ENCODE measurements at places on chromosomes 12 and 14.
A peak's percentile ranks its signal among the peaks of the same experiment; 100 is the strongest.

DNA sequence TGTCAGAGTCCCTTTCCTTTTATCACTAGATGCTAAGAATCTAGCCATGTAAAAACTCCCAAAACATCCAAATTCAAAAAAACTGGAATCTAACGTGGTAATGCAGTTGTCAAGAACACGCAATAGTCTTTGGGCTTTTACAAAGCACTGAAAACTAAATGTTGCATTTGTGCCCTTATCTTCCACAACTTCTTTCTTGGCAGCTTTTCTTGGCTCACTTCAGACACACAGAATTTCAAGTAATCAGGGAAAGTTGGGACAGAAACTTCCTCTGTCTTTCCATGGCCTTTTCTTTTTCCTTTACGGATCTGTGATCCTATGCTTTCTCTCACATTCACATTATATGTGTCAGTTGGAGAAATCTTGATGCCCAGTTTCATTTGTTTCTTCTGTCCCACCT, 136.0 kb downstream of the CRADD start:
- DNase-seq = no peak

DNA sequence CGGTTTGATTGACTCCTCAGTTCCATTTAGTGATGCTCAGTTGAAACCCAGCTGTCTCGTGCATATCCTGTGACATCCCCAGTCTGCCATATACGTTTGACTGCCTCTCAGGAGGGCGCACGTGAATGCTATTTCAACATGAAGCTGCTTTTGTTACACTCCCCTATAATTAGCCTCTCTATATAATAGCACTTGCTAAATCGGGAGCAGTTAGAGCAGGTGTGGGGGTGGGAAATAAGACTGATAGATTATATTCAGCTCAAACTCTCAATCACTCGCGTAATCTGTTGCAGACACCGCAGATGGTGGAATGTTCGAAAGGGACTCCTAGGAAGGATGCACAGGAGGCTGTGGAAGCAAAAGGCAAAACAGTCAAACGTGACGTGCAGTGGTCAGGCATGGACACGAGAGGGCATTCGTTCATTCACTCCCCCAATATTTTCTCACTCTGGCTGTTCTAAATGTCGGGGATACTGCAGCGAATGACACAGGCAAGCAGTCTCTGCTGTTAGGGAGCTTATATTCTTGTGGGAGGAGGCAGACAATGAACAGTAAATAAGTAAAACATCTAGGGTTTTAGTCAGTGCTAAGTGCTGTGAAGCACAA, 29.8 kb downstream of the KCNA1 start:
- DNase-seq = no peak

GRCh38 chr12:53103860-53104305, 597 bp downstream of the SOAT2 start:
- no peak for DNase-seq

DNA sequence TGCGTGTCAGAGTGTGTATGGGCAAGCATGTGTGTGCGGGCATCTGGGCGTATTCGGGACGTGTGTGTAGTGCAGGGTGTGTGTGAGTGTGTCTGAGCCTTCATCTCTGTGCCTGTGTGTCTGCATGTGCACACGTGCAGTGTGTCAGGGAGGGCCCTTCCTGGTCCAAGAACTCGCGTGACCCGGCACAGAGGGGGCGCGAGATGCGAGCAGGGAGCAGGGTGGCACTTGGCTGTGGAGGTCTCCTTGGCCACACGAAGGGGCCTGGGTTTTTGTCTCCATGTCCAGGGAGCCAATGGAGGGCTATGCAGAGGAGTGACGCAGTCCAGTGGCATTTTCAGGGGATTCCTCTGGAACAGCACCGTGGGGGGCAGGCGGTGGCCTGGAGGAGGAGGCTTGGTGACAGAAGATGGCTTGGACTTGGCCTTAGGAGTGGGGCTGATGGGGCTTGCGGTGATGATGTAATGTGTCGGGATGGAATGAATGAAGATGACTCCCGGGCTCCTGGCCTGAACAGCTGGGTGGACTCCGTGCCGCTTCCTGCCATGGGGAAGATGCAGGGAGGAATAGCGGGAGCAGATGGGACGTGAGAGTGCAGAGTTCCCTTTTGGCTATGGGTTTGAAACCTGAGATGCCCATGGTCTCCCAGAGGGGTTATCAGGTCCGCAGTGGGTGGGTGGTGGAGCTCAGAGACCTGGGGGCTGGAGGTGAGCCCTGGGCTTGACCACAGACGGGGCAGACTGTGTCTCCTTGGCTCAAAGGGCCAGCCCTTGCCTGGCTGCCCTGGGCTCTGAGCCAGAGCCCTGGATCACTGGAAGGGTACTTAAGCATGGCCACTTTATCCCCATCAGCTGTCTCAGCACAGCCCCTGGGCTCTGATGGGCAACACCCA, 208.3 kb downstream of the PHETA1 start:
- DNase-seq = no peak

DNA sequence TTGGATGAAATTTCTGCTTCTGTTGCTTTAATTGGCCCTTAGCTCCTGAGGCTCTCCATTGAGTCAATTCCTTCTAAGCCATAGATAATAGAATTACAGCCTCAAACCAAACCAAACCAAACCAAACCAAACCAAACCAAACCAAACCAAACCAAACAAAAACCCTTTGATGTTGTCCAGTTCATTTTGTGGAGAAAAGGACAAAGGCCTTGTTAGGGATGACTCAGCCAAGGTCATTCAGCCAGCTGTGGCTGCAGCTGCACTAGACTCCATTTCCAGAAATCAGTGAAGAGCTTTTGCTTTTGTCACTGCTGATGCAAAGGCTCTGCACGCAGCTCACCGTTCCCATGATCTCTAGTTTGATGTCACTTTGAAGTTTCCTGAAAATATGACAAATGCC, 82.2 kb upstream of the RMST start:
- no peak for DNase-seq

- DNase-seq = no peak
Observed at GRCh38 chr14:103064978-103065377, 7.6 kb upstream of the CDC42BPB start.

GRCh38 chr14:69700575-69700974, 66.4 kb upstream of the SRSF5 start:
- DNase-seq = no peak

- no peak for DNase-seq
Observed at GRCh38 chr12:94762943-94763342, 112.6 kb upstream of the TMCC3 start.

DNA sequence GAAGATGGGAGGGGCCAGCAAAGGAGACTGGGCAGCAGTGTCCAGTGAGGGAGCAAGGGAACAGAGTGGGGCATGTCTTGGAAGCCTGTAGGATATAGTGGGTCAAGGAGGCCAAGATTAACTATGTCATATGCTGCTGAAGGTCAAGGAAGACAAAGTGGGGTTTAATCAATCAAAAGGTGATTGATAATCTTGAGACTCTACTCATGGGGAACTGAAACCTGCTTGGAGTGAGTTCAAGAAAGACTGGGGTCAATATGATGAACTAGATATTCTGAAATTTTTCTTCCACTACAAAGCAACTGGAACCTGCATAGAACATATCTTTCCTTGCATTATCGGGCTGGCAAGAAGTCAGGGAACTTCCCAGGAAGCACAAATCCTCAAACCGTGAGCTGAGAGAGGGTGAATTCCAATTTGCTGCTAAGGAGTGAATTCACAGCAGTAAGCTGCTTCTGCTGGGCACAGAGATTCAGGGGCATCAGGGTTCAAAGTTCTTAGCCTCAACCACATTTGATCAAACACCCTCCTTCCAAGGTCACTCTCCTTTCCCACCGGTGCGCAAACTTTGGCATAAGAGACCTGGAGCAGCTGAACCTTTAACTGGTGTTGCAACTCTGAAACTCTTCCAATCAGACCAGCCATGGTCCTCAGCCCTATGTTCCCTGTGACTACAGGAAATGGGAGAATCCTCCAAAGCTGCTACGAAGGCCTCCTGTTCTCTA, 40.3 kb upstream of the DCD start:
- no peak for DNase-seq

DNA sequence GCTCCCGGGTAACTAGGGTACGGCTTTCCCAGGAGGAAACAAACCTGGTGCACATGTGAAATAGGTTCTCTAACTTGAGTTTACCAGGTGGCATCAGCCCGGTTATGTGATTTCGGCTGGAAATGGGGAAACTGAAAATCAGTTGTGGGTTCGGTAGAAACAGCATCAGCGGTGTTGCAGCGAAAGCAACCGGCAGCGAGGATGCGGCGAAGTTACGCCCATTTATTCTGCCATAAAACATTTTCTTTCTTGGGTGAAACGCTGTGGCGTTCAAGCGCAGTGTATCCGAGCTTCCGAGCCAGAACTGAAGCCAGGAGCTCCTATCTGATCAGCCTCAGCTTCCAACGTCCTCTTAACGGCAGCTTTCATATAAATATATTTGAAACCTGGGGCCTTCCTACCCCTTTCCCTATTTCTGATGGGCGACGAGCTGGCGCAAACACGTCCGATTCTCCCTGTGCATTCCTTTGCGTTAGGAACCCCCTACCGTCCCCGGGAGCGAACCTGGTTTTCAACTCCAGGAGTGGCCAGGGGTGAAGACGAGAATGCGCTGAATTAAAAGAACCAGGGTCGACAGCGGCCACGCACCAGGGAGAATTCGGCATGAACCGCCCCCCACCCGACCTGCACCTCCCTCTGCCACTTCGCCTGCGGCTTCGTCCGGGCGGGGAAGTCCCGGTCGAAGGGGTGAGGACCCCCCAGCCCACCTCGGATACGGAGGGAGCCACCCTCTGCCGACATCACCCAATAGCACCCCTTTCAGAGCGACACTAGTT, 1.6 kb downstream of the DPF3 start:
- DNase-seq = no peak

DNA sequence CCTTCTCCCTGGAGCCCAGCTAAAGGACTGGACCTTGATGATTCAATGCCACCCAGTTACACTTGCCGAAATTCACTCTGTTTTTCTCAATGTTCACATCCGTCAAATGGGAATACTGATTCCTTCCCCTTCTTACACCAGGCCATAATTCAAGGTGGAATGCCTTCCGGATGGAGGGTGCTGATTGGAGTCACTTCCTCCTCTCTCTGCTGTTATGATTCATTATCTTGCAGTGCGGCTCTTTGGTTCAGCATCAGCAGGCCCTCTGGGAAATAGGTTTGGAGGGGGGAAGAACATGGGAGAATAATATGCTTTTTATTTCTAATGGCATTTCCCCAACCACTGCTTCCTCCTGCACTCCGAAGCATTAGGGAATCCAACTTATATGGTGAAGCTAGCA, 390.6 kb upstream of the TBX3 start:
- DNase-seq = no peak

- DNase-seq = no peak
Observed at GRCh38 chr12:128951448-128951847, 98.2 kb downstream of the GLT1D1 start.

- no peak for DNase-seq
Observed at GRCh38 chr12:77947746-77948145, 117.1 kb downstream of the NAV3 start.

DNA sequence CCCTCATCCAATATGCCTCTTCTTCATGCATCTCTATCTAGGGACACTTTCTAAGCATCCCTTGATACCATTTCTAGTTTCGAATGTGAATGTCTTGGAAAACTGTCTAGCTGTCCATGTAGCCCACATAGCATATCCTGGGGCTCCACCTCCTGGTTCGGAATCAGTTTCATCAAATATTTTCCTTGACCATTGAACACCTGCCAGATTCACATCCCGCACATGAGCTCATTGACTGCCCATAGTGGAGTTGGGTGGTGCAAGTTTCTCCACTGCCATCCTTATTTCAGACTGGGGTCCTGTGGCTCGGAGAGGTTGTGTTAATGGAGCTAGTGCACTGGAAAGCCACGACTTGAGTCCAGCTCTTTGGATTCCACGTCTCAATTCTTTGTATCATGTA, 58.6 kb upstream of the TMEM263 start:
- DNase-seq = no peak

- no peak for DNase-seq
Observed at GRCh38 chr12:86903159-86903558, 647.0 kb upstream of the MGAT4C start.

DNA sequence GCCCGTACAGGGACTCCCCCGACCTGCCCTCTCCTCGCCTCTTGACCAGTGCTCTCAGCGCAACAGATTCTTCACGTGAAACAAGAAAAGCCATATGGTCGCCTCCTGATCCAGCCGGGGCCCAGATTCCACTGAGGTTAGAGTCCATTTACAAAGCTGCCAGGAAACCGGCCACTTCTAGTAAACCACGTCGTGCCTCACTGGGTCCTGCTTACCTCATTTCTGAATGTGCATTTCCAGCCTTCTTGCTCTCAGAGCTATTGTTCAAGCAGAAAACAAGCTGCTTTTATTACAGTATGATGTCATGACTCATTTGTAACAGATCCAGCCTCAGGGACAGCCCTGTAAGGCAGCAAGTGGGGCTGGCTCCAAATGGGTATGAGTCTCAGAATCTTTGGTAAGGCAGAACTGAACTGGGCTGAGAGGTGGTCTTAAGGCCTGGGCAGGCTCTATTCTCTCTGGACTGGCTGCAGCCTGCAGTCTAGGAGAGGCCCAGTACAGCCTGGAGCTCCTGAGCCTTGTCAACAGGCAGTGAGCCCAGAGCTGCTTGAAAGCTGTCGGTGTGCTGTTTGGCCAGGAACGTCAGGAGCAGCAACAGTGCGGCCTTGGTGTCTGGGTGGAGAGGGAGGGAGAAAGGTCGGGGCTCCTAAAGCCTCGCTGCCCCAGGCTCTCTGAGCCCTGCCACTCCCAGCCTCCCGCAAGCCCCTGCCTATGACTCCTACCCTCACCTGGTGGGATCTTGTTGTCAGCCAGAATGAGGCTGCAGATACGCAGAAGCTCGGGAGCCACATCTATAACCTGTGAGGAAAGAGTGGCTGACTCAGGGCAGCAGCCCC, 8.3 kb downstream of the REC8 start:
- no peak for DNase-seq

DNA sequence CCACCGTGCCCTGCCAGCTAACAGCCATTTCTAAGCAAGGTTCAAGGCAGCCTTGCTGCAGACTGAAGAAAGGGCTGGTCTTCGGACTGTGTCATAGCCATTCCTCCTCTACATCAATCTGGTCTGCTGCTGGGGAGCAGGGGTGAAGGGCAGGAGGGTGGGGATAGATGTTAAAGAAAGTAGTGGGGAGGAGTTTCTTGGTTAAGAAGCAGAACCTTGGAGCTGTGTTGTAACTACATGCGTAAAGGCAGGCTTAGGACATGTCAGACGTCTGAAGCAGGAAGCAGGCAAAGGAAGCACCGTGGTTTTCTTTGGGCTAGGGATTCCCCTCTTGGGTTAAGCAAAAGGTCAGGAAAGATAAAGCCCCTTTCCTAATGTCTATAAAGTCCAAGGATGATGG, 18.1 kb upstream of the NEK9 start:
- no peak for DNase-seq

GRCh38 chr14:75230140-75230792, 48.4 kb upstream of the FOS start:
- peak; percentile 29 for DNase-seq

DNA sequence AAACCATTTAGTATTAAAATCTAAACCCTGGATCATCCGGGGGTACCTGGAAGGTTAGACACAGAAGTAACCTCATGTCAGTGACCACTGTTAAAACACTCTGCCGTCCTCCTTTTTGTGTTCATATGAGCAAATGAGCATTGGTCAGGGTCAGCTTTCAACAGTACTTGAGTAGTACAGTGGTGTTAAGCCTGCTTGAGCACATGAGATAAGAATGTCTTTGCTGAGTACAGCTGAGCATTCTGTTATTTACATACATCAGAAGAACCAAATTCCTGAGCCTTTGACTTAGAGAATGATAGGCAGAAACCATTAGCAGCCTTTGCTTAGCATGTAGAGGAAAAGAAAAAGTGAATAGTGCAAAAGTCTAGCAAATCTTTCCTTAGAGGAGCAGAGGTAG, 38.6 kb upstream of the LRTM2 start:
- no peak for DNase-seq
